ENCODE measurements at places on chromosomes 11 and 22. TPM values are rescaled to one million over a fixed set of nuclear protein-coding genes. Genes with fewer than 3 reads are reported as not detected.
A peak's percentile ranks its signal among the peaks of the same experiment; 100 is the strongest.

DNA sequence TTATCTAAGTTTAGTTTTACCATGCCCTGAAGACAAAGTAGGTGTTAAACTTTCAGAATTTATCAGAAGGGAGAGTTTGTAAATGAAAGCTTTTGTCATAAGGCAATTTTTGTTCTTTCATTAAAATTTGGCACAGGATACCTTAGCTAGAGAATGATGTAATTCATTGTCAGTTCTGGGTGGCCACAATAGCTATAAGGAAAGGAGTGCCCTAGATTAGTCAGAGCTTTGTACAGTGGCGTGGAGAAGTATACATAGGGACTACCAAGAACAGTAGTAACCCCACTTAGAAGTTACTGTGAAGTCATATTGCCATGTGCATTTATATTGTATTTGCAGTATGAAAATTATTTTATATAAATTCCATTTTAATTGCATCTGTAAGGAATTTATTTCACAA, 126.3 kb upstream of the CARD18 start:
- peak overlapping the region; percentile 49 for H3K27ac ChIP-seq
- H3K27me3 ChIP-seq, result no peaks in the 10 kb centered on the region
- no peaks in the 10 kb centered on the region for H3K36me3 ChIP-seq
- peak; percentile 25 for DNase-seq

GRCh38 chr11:95135155-95135554, 45.5 kb downstream of the ENDOD1 start:
- DNase-seq, result no peak
- peaks cover 28% of the 10 kb centered on the region for H3K4me1 ChIP-seq
- H3K27ac ChIP-seq, result peak overlapping the region; percentile 70

UPK3A gene
- polyA plus RNA-seq, result not detected

GRCh38 chr11:34358728-34359547, 1.1 kb upstream of the ABTB2 start:
- peak overlapping the region; percentile 39 for H3K4me3 ChIP-seq
- peak overlapping the region; percentile 47 for H3K27ac ChIP-seq
- no peak for DNase-seq
- H3K4me1 ChIP-seq, result peaks cover 22% of the 10 kb centered on the region
- H3K27me3 ChIP-seq, result no peaks in the 10 kb centered on the region

- H3K27me3 ChIP-seq, result no peaks in the 10 kb centered on the region
- H3K4me3 ChIP-seq, result no peak overlapping the region
- H3K27ac ChIP-seq, result peak overlapping the region; percentile 55
- H3K36me3 ChIP-seq, result no peaks in the 10 kb centered on the region
- peak; percentile 54 for DNase-seq
Observed at GRCh38 chr22:29587938-29588699, 7.2 kb upstream of the NIPSNAP1 start.

SAA4 gene
- not detected for polyA plus RNA-seq

DNA sequence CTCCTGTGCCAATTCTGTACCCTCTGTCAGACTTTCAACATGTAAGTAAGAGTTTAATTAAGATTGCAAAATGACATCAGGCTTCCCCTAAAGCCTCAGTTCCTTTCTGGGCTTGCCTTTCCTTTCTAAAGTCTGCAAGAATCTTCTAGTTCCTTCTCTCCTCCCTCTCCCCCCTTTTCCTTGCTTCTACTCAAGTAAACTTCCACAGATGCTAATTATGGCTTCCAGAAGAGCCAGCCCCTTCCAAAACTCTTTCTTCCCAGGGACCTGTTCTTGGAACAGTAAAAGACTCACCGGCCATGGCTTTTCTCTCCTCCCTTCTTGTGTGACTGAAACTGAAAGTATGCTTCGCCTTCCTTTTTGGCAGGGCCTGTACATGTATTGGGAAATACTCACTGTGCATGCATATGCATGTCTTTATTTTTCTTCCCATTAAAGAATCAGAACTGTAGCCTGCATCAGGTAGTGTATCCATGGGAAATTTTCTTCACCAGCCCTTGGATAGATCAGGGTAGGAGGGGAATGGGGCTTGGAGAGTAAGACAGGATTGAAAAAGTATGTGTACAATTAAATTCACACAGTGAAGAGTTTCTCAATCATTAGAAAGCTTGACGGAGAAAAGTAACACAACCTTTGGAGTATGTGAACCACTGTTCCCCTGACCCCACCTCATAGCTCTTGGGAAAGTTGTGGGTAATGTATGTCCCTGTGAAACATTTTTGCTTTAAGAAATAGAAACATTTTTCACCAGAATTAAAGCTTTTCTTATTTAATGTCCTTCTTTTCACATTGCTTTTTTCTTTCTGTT, at the start of gene CASP1:
CASP1 (minus strand) TSS at position 332 of the 808 bp plus-strand sequence; CDS start at position 301, 31 bp downstream.
- H3K36me3 ChIP-seq, result no peaks in the 10 kb centered on the region
- no peaks in the 10 kb centered on the region for H3K27me3 ChIP-seq
- H3K27ac ChIP-seq, result peak within 1 kb of the TSS; percentile 53
- H3K4me3 ChIP-seq, result peak within 1 kb of the TSS; percentile 54
- H3K4me1 ChIP-seq, result peaks cover 5% of the 10 kb centered on the region

- H3K36me3 ChIP-seq, result no peaks in the 10 kb centered on the region
- DNase-seq, result no peak
- H3K27me3 ChIP-seq, result peaks cover 42% of the 10 kb centered on the region
- no peak overlapping the region for H3K27ac ChIP-seq
Observed at GRCh38 chr22:42432818-42433217, 615 bp upstream of the NFAM1 start.

GRCh38 chr22:50325444-50326224, 1.2 kb downstream of the DENND6B start:
- no peak overlapping the region for H3K27ac ChIP-seq
- H3K4me1 ChIP-seq, result peaks cover 8% of the 10 kb centered on the region
- no peak overlapping the region for H3K4me3 ChIP-seq

RCOR2 gene
- polyA plus RNA-seq, result 0.46 TPM

CARD16 gene
- 16.6 TPM for polyA plus RNA-seq

TMPRSS4 gene
- polyA plus RNA-seq, result 1.7 TPM

GRCh38 chr11:78363024-78363619, 54.5 kb downstream of the GAB2 start:
- H3K27me3 ChIP-seq, result no peaks in the 10 kb centered on the region
- H3K4me1 ChIP-seq, result peaks cover 10% of the 10 kb centered on the region
- H3K27ac ChIP-seq, result no peak overlapping the region
- DNase-seq, result no peak
- no peaks in the 10 kb centered on the region for H3K36me3 ChIP-seq

FGF3 gene
- not detected for polyA plus RNA-seq

DNA sequence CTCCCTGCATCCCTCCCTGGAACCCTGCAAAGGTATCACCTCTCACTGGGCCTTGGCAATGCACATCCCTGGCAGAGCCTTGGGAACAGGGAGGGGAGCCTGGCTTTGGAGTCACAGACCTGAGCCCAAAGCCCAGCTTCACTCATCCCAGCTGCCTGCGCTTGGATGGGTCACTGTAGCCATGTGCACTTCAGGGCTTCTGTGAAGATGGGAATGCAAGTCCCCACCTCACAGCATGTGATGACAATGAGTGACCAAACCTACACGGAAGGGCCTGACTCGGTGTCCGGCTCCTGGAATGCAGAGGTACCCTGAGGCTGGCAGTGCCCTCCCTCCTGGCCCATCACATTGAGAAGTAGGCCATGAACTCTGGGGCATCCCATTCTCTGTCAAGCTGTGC, 22.8 kb upstream of the BAIAP2L2 start:
- no peak overlapping the region for H3K27ac ChIP-seq
- no peaks in the 10 kb centered on the region for H3K27me3 ChIP-seq
- H3K36me3 ChIP-seq, result peaks cover 5% of the 10 kb centered on the region
- no peak for DNase-seq

- no peak overlapping the region for H3K27ac ChIP-seq
- no peaks in the 10 kb centered on the region for H3K36me3 ChIP-seq
- H3K4me3 ChIP-seq, result peak overlapping the region; percentile 30
- peaks cover 53% of the 10 kb centered on the region for H3K27me3 ChIP-seq
Observed at GRCh38 chr22:33057363-33057995, 702 bp downstream of the SYN3 start.

RAG1 gene
- 1.2 TPM for polyA plus RNA-seq

DNA sequence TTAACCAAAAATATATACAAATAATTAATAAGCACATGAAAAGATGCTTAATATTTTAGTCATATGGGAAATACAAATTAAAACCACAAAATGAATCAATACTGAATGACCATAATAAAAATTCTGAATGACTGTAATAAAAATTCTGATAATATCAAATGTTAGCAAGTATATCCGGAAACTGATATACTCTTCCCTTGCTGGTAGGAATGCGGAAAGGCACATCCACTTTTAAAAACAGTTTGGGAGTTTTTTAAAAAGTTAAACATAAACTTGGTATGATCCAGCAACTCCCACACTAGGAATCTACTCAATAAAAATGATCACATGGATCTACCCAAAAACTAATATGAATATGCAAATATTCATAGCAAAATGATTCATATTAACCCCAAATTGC, 30.8 kb upstream of the GRIA4 start:
- no peak overlapping the region for H3K4me3 ChIP-seq
- H3K36me3 ChIP-seq, result no peaks in the 10 kb centered on the region
- H3K27me3 ChIP-seq, result no peaks in the 10 kb centered on the region
- H3K4me1 ChIP-seq, result no peaks in the 10 kb centered on the region
- H3K27ac ChIP-seq, result no peak overlapping the region
- no peak for DNase-seq
